ENCODE measurements at places on chromosomes 3 and 15.

GRCh38 chr3:108222853-108223565 is 785 bp upstream of the IFT57 start:
- DNase-seq = no peak

DNA sequence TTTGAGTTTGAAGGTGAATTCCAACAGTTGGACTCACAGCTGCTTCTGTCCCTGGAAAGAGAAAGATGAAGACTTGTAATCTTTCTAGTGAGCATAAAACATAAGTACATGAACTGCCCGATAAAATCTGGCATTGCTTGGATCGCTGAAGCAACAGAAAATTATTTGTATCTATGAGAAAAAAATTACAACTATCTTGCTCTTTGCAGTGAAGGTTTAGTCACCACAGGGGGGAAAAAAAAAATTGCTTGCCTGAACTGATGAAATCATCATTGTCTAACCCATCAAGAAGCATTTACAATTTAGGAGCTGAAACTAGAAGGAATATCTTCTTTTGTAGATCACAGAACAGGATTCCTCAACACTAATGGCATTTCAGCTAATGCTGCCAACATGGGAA is 20.0 kb downstream of the TMEM207 start:
- DNase-seq = peak; percentile 7

DNA sequence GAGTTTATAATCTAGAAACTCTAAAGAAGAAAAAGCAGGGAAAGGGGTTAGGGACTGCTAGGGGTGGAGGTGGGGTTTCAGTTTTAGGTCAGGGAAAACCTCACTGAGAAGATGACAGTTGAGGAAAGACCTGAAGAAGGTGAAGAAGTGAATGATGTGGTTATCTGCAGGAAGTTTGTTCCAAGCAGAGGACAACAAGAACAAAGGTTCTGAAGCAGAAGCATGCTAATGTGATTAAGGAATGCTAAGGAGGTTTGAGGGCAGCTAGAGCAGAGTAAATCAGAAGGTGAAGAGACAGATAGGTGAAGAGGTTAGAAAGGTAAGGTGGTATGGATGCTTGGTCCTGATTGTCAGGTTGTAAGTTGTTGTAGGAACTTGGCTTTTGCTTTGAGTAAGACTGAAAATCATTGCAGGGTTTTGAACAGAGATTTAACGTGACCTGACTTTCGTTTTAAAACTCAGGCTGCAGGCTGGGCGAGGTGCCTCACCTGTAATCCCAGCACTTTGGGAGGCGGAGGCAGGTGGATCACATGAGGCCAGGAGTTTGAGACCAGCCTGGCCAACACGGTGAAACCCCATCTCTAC is 8.6 kb downstream of the OXSR1 start:
- no peak for DNase-seq

GRCh38 chr15:76162036-76162398 is 102.2 kb downstream of the TMEM266 start:
- no peak for DNase-seq

All from cardiac fibroblast (primary cell).